ENCODE measurements at places on chromosomes 3 and 15.

DNA sequence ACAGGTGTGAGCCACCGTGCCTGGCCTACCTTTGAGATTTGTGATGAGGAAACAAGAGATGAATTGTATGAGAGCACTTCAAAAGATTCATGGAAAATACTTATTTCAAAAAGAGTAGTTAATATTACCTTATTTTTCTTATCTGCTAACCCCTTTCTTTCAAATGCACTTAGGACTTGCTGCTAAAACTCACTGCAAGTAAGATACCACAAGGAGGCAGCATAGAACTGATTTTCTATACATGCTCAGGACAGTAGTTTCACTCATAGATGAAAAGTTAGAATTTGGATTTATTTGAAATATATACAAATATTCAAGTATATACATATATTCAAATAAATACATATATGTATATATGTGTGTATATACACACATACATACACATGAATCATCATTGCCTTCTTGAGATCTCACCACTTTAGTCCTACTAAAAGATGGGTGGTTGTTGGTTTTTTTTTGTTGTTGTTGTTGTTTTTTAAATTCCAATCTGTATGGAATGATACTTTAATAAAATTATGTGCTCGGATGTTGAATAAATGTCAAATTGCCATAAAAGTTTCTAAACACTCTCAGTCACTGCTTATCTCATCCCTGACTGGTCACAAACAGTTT is 2.4 kb downstream of the CCNDBP1 start:
- no peak for DNase-seq

GRCh38 chr3:98582042-98582441 is 11.4 kb downstream of the CPOX start:
- DNase-seq, result no peak

- DNase-seq, result no peak
Measured at GRCh38 chr15:100645671-100646070, 43.3 kb downstream of the ASB7 start.

- DNase-seq, result no peak
Measured at GRCh38 chr3:157531301-157531660, 28.1 kb upstream of the VEPH1 start.

DNA sequence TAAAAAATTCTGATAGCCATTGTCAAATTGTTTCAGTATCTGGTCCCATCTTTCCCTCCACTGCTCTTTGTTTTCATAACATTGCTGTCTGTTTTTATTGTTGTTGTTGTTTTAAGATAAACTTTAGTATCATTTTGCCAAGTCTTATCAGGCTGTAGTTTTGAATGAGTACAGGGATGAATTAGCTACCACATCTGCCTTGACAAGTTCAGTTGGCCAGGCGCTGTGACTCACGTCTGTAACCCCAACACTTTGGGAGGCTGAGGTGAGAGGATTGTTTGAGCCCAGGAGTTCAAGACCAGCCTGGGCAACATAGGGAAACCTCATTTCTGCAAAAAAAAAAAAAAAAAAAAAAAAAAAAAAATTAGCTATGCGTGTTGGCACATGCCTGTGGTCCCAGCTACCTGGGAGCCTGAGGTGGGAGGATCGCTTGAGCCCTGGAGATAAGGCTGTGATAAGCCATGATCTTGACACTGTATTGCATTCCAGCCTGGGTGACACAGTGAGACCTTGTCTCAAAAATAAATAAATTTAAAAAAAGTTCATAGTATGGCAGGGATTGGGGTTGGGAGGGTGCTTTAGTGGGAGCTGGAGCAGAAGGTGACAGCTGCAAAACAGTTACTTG is 8.3 kb upstream of the ANKDD1A start:
- DNase-seq, result no peak

DNA sequence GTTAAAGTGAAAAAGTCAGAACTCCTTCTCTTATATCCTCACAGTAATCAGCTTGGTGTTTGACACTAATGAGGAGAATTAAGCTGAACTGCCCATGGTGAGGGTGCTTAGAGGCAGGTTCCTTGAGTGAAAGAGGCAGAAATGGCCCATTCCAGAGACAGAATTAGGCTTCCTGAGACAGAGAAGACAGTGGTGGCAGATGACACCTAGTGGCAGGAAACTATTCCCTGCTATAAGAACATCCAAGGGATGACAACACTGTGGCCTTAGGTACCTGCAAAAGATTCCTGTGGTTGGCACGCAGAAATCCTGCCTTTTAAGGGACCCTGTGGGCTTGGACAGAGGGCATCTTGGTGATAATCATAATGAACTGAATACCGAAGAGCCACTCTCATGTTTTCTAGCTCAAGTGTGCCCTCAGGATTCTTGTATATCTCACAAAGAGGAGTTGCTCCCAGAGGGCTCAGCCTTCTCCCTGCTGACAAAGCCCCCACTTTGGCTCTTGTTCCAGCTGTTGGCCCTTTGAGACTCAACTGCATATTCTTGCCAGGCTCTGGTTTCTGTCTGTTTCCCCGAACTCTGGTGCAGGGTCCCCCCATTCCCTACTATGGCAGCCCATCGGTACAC is 56.0 kb downstream of the KBTBD12 start:
- DNase-seq, result no peak

DNA sequence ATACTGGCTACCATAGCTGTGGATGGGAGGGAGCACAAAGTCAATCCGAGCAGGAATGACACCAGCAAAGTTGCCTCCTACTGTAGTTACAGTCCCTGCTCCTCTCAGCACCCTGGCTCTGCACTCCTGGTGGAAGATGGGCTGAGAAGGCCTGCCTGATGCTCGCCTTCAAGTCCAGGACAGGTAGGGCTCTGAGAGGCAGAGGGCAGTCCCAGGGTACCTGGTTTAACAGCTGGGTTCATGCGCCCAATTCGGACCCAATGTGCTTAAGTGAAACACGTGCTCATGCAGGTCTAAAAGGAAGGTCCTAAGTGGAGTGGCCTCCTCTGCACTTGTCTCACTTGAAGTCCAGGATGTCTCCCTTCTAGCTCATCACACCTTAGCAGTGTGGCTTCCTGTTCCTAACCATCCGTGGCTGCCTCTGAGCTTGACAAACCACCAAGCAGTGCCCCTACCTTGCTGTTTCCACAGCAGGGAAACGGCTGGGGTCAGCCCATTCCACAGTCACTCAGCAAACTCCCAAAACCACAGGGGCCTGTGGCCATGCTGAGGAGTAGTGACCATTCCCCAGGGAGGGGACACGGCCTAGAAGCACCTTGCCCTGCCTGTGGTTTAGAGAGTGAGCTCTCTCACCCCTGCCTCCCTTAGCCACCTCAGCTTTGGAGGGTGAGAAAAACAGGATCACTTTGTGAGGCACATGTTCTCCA is 3.9 kb upstream of the MUSTN1 start:
- DNase-seq, result no peak

DNA sequence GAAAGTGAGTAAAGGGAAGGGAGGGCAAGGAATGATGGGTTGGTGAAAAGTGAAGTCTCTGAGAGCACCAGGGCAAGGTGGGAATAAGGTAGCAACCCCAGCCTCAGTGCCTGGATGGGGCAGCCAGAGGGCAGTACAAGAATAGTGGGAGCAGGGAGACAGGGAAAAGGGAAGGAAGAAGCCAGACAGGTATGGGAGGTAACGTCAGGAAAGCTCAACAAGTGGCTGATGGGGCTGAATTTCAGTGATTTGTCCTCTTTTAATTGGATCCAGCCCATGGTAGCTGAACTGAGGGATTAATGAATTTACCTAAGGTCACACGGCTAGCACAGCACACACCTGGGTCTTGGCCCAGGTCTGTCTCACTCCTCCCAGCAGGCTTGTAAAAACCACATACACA is 12.6 kb downstream of the RORA start:
- DNase-seq, result no peak

DNA sequence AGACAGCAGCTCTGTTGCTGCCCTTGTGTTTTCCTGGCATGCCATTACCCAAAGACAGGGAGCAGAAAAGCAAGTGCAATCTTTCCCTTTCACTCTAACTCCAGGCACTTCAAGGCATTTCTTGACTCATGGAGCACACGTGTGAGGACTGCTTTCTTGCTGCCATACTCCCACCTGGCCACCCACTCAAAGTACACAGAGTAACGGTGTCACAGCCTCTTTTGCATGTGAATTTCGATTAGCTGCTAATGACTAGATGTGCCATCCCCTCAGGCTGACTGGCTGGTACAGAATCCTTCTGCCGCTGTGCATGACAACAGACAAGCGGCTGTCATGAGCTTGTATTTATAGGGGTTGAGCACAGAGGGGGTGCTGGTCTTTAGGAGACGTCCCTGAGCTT is 380.6 kb downstream of the CTNNB1 start:
- DNase-seq, result no peak

GRCh38 chr3:117610156-117610555 is 900.6 kb downstream of the TUSC7 start:
- DNase-seq, result no peak

DNA sequence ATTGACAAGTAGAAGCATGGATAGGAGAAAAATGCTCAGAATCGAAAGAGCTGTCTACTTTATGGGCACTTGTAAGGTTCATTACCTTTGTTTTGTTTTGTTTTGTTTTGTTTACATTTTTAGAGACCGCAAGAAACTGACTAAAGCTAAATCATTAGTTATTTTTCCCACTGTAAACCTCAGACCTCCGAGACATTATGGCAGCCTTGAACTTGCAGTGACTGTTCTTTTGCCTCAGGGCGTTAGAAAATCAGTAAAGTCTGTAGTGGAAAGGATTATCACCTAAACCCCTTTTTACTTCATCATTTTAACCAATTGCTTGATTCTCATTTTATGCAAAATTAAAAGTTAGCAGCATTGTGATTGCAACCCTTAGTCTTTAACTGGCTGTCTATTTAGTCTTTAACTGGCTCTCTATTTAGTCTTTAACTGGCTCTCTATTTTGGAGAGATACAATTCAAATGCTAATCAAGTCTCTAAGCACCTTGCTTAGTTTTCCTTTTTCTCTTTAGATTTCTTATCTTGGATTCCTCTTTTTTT is 383.3 kb upstream of the ROBO2 start:
- no peak for DNase-seq

DNA sequence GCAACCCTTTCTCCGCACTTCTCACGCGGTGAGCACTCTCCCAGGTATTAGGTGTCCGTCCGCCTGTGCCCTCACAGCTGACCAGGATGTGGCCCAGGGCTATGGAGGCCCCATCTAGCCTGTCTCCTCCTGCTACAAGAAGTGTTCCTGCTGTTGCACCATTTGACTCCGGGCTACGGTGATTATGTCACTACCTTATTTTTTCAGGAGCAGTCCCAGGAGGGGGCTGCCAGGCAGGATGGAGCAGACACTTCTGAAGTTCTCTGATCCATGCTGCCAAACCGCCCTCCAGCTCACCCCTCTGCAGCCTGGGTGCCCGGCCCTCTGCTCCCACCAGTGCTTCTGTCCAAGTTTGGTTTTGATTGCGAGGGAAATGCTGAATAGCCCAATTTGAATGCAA is 36.9 kb downstream of the ZXDC start:
- DNase-seq, result no peak

- DNase-seq, result no peak
Measured at GRCh38 chr3:115324056-115324455, 177.0 kb upstream of the ZBTB20 start.

- DNase-seq, result no peak
Measured at GRCh38 chr3:184457329-184457728, 77.5 kb downstream of the CHRD start.

GRCh38 chr3:35745351-35745750 is 106.0 kb downstream of the ARPP21 start:
- no peak for DNase-seq

DNA sequence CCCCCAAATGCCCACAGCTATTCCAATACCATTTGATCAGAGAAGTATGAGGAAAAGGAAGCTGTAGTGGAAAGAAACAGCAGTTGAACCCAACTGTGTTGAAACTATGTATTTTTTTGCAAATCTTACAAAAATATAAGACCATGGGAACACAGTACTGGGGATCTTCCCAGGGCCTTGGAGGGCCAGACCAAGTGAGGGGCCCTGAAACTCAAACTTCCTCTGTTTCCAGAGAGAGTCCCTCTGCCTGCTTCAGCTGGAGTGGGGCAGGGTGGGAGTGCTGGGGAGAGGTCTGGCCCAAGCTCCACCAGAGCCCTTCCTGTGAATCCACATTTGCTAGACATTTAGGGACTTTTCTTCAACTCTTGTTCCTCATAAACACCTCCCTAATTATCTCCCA is 263.9 kb downstream of the CHST2 start:
- DNase-seq, result no peak

GRCh38 chr3:72102112-72102616 is 317.2 kb upstream of the PROK2 start:
- no peak for DNase-seq

- no peak for DNase-seq
Measured at GRCh38 chr3:197866035-197866434, 75.0 kb downstream of the LRCH3 start.

- no peak for DNase-seq
Measured at GRCh38 chr3:81868597-81868996, 107.2 kb upstream of the GBE1 start.

- DNase-seq, result no peak
Measured at GRCh38 chr3:171503817-171504216, 43.6 kb upstream of the TNIK start.

- no peak for DNase-seq
Measured at GRCh38 chr3:194675680-194676079, 3.7 kb upstream of the LSG1 start.

GRCh38 chr15:60993008-60993407 is 236.1 kb downstream of the RORA start:
- peak; percentile 58 for DNase-seq

DNA sequence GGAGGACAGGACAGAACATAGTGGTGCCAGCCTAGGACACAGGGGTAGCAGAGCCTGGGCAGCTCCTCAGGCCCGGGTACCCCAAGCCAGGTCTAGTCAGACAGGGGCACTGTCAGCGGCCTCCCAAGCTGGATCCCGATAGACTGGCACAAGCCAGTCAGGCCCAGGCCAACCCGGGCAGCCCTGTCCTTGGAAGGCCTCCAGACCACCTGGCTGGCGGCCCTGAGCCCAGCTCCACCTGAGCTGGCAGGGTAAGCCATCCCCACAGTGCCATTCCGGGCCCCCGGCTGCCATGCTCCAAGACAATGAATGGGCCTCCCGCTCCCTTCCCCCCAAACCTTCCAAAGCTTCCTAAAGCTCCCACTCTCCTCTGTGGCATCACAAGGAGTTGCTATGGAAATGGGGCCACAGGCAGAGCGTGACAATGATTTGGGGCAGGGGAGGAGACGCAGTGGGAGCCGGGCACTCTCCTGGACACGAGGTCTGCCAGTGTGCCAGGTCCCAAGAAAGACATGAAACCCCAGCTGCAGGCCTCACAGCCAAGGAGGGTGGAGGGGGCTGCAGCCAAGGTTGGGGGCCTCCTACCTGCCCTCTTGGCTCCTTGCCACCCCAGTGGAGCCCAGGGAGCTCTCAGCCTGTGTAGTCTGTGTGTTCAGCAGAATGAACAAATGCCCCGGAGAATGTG is 165.6 kb upstream of the LINGO1 start:
- DNase-seq, result no peak

GRCh38 chr3:159657176-159657575 is 331.5 kb upstream of the IL12A start:
- DNase-seq, result no peak

GRCh38 chr3:47485812-47486211 is 10.1 kb upstream of the SCAP start:
- no peak for DNase-seq

GRCh38 chr3:131485119-131485518 is 17.7 kb downstream of the MRPL3 start:
- DNase-seq, result no peak

All from AG04449 (cell line).